ENCODE measurements at places on chromosomes 5 and 9.

- no peak for DNase-seq
Observed at GRCh38 chr9:85740787-85741094, 1.0 kb downstream of the AGTPBP1 start.

DNA sequence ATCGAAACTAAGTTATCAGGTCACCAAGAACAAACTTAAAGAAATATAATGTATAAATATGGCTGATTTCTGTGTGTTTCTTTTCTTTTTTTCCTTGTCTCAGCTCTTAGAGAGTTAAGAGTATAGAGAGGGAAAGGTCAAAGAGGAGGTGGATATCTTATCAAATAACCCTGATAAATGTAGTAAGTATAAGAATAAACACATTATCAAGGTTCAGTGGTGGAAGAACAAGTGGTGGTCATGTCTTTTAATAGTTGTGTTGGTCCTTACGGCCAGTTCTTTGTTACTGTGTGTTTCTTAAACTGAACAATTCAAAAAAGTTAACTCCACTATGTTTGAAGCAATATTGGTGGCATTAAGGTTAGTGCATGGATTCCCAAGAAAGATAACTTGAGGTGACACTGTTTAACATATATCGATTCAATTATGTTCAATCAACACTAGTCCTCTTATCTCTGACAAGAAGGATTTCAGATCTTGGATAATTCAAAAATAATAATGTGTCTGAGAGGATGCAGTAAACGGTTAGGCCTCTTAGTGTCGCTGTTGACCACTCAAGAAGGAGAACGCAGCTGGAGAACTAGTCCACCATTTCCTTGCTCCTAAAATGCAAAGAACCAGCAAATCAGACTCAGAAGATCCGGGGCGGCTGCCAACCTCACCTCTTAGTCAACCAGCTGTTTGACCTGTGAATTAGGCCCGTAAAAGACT, at the start of gene PCDHGA3:
PCDHGA3 (plus strand) TSS at position 588 of the 711 bp plus-strand sequence. CDS start 205 bp downstream, outside the sequence.
- DNase-seq, result no peak

DNA sequence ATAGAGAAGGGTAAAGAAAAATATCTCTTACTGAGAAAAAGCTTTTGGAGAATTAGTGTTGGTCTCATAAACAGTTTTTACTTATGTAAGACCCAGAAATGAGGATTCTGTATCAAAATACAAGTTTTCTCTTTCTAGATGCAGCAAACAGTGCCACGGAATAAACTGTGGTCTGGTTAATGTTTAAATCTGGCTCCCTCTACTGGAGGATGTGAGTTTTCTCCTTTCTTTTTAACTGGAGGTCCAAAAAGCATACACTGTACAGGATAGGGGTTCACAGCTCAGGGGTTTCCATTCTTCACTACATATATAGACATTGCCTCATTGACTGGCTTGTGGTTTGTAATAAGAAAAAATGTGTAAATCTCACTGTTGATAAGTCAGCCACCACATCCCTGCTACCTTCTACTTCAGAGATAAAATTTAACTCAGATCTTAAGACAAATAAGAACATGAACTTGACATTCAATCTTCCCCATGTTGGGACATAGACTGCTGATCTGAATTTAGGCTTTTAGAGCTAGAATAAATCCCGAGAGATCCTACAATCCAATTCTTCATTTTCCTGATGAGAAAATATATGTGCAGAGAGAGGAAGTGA, 98.9 kb downstream of the CFAP95 start:
- peak; percentile 47 for DNase-seq

GRCh38 chr5:179111267-179112207, 51.4 kb downstream of the ZNF354C start:
- no peak for DNase-seq

DNA sequence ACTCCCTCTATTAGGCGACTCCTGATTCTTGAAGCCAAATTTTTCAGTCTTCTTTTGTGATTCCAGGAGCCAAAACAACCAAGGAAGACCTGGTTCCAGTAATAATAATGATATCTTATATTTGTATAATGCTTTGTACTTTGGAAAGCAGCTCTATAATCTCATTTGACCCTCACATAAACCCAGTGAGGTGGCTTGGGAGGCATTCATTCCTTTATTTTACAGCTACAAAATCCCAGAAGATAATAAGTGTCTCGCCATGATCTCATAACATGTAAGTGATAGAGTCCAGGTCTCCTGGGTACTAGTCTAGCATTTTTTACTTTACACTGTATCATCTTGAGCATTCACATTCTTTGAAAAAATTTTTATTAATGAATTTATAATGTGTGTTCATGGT, 143.1 kb downstream of the ACTBL2 start:
- no peak for DNase-seq

- no peak for DNase-seq
Observed at GRCh38 chr5:77492653-77493000, 511 bp upstream of the WDR41 start.

- DNase-seq, result no peak
Observed at GRCh38 chr9:98886691-98887229, 56.9 kb upstream of the COL15A1 start.

DNA sequence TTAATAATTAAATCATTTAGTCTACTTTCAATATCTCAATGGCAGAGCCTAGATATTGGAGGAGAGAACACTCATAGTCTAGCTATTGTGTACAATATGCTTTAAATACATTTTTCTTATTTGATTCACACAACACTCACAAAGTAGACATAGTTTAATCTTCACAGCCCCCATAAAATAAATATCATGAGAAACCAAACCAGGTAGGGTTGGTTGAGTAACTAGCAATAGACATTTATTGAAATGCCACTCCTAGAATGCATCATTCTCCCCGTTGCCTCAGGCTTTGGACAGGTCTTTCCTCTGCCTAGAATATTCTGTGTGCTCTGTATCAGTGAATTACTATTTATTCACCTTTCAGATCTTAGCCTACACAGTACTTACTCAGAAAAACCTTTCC, 141.9 kb downstream of the CEMIP2 start:
- DNase-seq, result no peak

DNA sequence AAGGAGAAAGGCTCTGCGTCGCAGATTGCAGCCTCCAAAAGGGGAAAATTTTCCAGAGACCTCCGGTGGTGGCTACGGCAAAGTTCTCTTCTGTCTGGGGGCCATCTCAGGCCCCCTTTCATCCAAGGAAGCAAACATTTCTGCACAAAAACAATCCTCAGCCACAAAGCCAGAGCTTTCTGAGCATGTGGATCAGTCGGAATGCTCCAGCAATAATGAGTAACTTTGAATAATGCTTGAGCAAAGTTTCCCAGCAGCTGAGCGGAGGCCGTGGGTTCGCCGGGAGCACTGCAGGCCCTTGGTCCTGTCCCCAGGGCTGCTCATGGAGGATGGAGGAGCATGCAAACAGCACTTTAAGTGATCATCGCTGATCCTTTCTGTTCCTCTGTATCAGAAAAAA, 60.2 kb upstream of the UNC5A start:
- no peak for DNase-seq

DNA sequence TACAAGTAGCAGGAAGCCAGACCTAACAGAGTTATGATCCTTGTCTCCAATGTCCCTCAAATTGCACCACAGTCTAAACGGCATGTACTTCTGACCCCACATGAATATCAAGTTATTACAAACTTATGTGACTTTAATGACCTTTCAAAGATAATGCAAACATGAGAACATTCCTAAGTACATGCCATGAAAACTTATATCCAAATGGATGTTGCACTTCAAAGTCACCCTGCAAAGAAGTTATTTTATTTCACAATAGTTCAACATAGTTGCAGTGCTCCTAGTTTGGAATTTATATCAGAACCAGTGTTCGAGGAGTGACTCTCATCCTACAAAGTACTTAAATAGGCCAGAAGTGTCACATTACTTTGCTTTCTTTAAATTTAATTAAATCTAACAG, 41.2 kb upstream of the ITGA1 start:
- no peak for DNase-seq

DNA sequence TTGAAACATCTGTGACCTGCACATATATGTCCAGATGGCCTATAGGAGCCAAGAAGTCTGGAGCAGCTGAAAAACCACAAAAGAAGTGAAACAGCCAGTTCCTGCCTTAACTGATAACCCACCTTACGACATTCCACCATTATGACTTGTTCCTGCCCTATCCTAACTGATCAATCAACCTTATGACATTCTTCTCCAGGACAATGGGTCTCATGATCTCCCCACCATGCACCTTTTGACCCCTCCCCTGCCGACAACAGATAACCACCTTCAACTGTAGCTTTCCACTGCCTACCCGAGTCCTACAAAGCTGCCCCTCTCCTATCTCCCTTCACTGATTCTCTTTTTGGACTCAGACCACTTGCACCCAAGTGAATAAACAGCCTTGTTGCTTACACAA, 233.8 kb downstream of the CCDC171 start:
- no peak for DNase-seq

- no peak for DNase-seq
Observed at GRCh38 chr5:66538531-66538930, 57.7 kb upstream of the MAST4 start.

DNA sequence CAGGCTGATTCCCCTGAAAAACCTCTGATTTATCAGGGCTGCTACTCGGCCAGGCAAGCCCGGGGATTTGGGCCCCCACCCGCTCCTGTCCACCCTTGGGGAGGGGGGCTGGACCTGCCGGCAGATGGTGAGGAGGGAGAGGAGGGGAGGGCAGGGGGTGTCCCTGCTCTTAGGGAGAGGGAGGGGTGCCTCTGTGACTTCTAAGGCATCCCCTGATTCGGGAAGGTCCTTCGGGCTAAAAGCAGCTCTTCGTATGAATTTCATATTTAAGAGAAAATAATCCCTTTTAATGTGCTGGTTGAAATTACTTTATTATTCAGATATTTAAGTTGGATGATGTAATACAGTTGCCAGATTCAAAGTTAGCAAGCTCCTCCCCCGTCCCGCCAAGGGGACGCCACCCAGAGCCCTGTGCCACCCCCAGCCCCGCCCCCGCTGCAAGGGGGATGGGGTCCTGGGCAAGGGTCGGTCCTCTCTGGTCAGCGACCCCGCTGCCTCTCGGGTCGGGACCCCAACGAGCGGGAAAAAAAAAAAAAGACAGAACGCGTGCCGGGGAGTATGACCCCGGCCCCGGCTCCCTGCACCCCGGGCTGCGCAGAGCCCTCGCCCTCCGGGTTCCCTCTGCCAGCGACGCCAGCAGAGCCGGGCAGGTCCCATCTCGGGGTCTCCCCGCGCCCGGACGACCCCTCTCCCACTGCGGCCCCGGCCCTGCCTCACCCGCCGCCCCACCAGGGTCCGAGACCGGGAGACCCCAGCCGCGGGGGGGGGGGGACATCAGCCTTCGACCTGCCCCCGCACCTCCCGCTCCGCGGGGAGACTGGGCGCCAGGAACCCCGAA, 12.4 kb downstream of the LHX3 start:
- DNase-seq, result no peak

DNA sequence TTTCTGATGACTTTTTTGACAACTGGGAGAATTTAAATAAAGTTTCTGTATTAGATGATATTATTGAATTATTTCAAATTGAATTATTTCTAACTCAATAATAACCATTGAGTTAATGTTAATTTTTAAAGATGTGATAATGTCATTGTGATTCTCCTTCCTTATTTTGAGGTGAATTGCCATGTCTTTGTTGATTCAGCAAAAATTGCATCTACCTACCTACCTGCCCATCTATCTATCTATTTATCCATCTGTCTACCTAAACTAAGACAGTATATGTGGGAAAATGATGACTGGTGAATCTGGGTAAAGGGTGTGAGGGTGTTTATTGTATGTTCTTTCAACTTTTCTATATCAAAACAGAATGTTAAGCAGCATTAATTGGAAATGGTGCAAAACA, 75.0 kb downstream of the G3BP1 start:
- DNase-seq, result no peak

DNA sequence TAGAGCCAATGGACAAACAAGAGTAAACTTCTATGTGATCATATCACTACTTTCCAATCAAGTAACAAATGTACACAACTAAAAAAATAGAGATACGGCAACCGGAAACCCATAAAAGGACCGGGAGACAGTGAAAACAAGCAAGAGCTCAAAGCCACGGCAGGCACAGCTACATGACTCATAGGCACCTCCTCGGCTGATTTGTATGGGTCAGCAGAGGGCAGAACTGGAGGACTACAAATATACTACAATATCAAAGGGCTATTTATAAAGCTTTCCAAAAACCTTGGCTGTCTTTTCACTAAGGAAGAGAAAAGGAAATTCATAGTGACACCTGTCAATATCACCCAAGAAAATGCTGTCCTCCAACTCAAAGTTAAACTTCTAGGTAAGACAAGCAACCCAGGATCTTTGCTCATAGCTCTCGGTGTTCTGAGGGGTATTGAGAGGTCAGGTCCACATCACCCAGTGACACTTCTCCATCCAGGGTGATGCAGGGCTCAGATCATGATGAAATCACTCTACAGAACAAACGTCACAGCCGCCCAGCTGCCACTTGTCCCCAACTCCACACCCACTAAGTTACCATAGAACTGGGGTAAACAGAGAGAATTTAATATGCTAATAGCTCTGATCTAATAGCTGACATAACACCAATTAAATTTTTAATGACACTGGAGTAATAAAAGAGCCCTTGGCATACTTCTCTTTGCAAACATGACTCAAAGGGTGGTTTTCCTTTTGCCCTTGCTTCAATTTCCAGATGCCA, 41.3 kb downstream of the PFDN1 start:
- DNase-seq, result peak; percentile 63

DNA sequence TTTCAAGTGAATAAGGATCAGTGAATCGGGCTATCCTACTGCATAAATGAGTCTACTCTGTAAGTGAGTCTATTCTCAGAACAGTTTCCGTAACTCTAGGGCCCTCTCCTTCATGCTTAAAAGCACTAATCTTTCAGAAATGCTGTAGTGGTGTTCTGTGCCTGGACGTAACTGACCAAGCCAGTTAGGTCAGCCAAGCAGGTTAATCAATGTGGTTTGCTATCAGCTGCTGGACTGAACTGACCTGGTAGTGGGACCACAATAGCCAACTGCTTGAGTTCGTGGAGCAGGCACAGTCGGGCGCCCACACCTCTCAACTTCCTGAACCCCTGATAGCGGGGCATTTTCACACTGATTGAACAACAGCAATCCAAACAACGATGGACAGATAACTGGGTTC, 6.8 kb downstream of the SLC1A3 start:
- DNase-seq, result no peak

DNA sequence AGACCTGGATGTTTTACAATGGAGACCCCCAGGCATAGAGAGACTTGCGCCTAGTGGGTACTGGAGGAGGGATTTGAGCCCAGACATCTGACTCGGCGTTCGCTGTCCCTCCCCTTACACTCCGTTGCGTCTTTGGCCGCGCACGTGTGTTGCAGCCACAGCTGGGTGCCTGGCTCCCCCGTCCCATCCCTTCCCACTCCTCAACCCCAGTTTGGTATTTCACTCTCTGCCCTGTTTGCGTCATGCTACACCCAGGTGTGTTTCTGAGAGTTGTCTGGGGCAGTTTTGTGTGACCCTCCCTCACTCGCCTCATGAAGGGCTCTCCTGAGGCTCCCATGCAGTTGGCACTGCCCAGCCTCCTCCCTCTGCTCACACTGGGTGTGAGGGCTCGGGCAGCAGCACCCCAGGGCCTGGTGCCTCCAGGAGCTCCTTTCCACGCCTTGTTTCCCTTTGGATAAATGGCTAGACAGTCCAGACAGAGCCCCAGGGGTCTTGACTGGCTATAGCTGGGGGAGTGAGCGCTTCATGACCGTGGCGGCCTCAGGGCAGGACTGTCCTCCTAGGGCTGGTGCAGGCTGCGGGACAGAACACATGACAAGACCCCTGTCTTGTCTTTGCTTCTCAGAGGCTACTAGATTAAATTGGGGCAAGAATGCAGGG, 13.6 kb downstream of the TCF7 start:
- no peak for DNase-seq

- no peak for DNase-seq
Observed at GRCh38 chr5:167561796-167562195, 729.6 kb upstream of the WWC1 start.

- no peak for DNase-seq
Observed at GRCh38 chr5:34750206-34750605, 88.8 kb upstream of the TTC23L start.

Measured in CD4-positive, alpha-beta T cell treated with Interleukin-4 for 4 hours (primary cell).